SHP77 treated with DMSO at 0.1 percent for 48 hours (cell line): ENCODE measurements at places on chromosomes 2 and 18.
A peak's percentile ranks its signal among the peaks of the same experiment; 100 is the strongest.

DNA sequence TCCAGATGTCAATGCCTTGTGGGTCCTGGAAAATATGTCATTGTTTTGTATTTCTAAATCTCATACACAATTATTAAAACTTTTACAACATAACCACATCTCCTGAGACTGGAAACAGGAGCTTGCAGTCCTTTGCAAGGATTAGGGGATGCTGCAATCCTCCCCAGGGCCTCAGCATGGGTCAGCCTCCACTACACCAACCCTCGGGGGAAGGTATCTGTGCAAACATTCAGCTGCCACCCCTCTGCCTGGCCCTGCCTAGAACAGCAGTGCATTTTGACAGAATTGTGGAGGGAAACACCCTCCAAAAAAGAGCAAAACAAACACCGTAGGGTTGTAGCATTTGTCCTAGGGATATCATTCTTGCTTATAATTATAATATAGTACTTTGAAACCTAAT, 4.2 kb upstream of the UPP2 start:
- DNase-seq = no peak

GRCh38 chr2:2270808-2271415, 60.2 kb downstream of the MYT1L start:
- DNase-seq = no peak

- no peak for DNase-seq
These were observed at the start of gene ANKMY1 for GRCh38 chr2:240557808-240558207. Gene ANKMY1 (minus strand): TSS chr2:240557988. CDS start chr2:240557335, 653 bp downstream.

- DNase-seq = no peak
These were observed 73.2 kb downstream of the HS1BP3 start for GRCh38 chr2:20577495-20578235.

GRCh38 chr2:39618236-39618635, 47.5 kb upstream of the TMEM178A start:
- DNase-seq = no peak

DNA sequence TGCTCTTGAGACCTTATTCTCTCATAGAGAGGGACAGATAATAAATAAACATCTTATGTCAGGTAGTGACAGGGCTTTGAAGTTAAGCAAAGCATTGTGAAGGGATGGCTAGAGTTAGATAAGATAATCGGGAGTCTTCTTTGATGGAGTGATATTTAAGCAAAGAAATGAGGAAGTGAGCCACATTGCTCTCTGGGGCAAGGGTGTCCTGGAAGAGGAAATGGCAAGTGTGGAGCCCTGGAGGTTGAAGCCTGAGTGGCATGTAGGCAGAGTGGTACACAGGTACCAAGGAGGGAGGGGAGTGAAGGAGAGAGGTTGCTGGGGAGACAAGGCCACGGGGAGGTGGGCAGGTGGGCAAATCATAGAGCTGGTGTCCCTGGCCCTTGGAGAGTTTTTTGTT, 110.2 kb downstream of the CTAGE1 start:
- DNase-seq = no peak

DNA sequence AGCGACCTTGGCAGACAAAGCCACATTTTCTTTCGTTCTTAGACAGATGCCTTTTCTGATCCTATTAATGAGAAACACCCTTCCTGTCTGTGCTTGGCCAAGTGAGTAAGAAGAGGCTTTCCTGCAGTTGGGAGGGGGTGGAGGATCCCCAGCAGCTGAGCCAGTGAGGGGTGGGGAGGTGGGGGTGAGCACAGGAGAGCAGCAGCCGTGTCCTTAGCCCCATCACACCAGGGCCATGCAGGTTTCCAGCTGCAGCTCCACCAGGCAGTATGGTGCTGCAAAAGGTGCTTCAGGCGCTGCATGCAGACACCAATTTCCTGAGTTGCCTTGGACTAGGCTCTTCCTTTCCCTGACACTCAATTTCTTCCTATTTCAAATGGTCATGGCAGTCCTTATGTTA, 123.3 kb upstream of the SIX2 start:
- no peak for DNase-seq

GRCh38 chr2:156672556-156673332, 236.6 kb downstream of the GPD2 start:
- DNase-seq = no peak

- no peak for DNase-seq
These were observed 37.4 kb upstream of the SATB2 start for GRCh38 chr2:199495147-199495546.

GRCh38 chr2:135844301-135844895, 7.4 kb upstream of the LCT start:
- DNase-seq = no peak

GRCh38 chr2:120797421-120798221, 62.0 kb downstream of the GLI2 start:
- no peak for DNase-seq

- DNase-seq = no peak
These were observed 16.4 kb downstream of the PXDN start for GRCh38 chr2:1727796-1728474.

DNA sequence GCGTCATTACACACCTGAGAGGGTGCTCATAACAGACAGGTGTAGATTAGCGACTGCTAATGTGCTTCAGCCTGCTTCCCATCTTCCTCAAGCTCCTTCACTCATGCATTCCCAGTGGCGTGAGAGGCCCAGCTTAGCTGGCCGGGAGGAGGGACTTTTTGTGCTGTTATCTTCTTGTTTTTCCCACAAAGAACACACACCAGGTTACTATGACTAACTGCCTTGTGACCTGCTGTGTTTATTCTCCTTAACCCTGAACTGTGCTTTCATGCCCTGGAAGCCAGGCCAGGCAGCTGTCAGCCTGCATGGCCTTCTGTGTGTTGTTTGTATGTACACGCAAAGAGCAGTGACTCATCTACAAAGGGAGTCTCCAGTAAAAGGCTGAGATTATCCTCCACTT, 143.8 kb downstream of the PIEZO2 start:
- DNase-seq = no peak

GRCh38 chr2:155169317-155169716, 470.8 kb downstream of the KCNJ3 start:
- DNase-seq = no peak

DNA sequence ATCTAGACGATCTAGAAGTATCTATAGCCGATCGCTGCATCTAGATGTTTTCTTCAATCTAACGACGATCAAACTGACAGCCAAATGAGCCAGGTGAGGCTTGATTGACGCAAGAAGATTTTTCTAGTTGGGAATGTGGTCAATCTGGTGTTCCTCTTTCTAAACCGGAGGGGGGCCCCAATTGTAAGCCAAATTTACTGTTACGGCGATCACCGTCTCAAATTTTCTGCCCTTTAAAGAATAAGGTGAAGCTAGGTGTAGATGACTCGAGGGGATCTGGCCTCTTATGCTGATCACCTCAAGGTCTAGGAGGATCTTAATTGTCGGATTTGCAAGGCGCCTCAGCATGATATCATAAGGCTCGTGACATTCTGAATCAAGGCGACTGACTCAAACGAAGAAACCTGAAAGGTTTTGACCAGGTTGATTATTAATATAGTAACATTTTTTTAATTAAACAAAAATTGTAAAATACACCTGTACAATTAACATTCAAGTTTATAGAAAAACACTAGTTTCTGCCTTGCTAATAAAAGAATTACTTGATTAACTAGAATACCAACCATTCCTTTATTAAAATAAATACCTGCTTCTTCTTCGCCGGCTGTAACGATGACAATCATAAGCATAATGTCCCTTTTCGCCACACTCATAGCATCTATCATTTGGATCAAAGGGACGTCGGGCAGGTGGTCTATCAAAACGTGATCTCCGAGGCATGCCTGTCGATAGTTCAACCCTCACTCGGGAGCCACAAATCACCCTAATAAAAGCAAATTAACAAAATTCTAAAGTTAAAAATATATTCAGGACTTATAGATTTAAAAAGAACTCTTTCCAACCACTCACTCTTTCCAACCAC, 2.0 kb downstream of the SRSF7 start:
- DNase-seq = no peak

DNA sequence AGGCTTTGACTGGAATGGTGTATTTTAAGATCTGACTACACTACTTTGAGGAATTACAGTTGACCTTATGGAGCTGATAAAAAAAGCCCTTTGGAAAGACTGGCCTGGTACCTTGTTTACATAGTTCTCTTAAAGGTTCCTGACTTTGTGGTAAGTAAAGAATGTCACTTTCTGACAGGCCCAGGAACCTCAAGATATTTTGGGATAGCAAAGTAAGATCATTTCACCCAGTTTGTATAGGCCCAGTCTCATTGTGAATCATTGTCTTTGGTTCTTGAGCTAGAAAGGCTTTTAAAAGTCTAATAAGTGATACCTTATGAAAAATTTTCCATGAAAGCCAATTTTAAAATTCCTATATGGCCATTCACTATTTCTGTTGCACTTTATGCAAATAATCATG, 316.3 kb upstream of the LRRTM4 start:
- DNase-seq = no peak

GRCh38 chr2:176653479-176654443, 384.5 kb downstream of the MTX2 start:
- peak; percentile 72 for DNase-seq

DNA sequence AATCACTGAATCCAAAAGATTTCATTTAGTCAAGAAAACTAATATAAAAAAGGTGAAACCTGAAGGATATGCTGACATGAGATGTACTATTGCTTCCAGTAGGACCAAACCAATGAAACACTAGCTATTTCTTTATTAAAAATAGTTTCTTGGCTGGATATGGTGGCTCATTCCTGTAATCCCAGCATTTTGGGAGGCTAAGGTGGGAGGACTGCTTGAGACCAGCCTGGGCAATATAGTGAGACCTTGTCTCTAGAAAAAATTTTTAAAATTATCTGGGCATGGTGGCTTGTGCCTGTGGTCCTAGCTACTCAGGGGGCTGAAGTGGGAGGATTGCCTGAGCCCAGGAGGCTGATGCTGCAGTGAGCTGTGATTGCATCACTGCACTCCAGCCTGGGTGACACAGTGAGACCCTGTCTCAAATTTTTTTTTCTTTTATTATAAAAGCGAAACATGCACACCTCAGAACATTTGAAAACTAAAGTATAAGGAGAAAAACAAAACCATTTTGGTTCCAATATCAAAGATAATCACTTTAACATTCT, 266.2 kb downstream of the TGIF1 start:
- DNase-seq = no peak

DNA sequence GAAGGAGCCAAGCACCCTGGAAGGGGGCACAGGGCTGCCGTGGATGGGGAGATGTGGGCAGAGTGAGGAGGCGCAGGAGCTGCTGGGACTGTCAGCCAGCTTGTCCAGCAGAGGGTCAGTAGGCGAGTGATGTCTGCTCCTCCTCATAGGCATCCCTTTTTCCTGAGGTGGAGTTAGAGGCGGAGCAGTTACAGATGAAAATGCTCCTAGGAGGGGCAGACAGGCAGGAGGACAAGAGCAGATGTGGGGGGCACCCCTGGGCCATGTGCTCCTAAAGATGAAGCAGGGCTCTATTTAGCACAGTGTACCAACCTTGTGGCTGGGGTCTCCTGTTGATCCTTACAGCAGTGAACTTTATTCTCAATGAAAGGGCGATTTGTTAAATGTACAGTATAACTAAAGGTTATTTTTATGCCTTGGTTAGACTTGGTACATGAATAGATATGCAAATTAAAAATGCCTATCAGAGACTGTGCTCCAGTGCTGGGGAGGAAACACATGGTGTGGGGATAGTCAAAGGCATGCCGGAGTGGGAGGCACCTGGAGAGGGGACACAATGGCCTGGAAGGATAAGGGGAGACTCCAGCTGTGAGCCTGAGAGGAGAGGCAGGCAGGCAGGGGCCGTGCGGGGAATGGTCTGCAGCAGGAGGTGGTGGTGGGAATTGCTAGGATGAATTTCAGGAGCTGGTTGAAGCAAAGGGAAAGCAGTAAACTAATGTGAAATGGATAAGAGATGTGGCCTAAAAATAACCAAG, 175.3 kb downstream of the CLIP4 start:
- DNase-seq = no peak

- peak; percentile 0 for DNase-seq
These were observed 104.4 kb upstream of the SALL3 start for GRCh38 chr18:78875016-78875777.
